ENCODE measurements at places on chromosomes 1 and 21. TPM values are rescaled to one million over a fixed set of nuclear protein-coding genes. Genes with fewer than 3 reads are reported as not detected.
A peak's percentile ranks its signal among the peaks of the same experiment; 100 is the strongest.

GRCh38 chr1:41450747-41451285 lies 33.7 kb downstream of the EDN2 start:
- no peaks in the 10 kb centered on the region for H3K4me1 ChIP-seq
- no peak overlapping the region for H3K27ac ChIP-seq
- no peak overlapping the region for H3K4me3 ChIP-seq
- no peak for DNase-seq
- H3K36me3 ChIP-seq, result no peaks in the 10 kb centered on the region

GRCh38 chr1:67190410-67190809 lies 24.2 kb downstream of the IL23R start:
- H3K27me3 ChIP-seq, result no peaks in the 10 kb centered on the region
- H3K4me1 ChIP-seq, result peaks cover 15% of the 10 kb centered on the region
- DNase-seq, result no peak
- H3K36me3 ChIP-seq, result no peaks in the 10 kb centered on the region

DNA sequence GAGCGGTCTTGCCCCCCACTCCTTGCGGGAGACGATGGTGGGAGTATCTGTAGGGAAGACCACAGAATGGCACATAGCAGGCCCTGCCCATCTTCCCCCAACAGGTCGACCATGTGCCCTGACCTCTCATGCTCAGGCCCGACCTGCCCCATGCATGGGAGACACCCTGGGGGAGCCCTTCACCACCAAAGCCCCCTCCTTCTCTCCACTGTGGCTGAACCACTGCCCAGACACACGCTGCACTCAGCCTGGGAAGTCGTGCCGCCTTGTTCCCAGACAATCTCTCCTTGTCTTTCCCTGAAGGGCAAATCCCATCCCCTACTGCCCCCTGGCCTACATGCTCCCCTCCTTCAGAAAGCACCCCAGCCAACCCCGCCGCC lies 5.5 kb downstream of the PGLYRP3 start:
- no peaks in the 10 kb centered on the region for H3K27me3 ChIP-seq
- no peaks in the 10 kb centered on the region for H3K36me3 ChIP-seq
- H3K4me3 ChIP-seq, result no peak overlapping the region
- H3K4me1 ChIP-seq, result no peaks in the 10 kb centered on the region

- DNase-seq, result no peak
- H3K27me3 ChIP-seq, result no peaks in the 10 kb centered on the region
- peak overlapping the region; percentile 69 for H3K4me3 ChIP-seq
- peak overlapping the region; percentile 89 for H3K27ac ChIP-seq
These were observed 683 bp downstream of the PPOX start for GRCh38 chr1:161166669-161167548.

- H3K36me3 ChIP-seq, result no peaks in the 10 kb centered on the region
- peak overlapping the region; percentile 92 for H3K27ac ChIP-seq
- no peak overlapping the region for H3K4me3 ChIP-seq
- no peaks in the 10 kb centered on the region for H3K27me3 ChIP-seq
- H3K4me1 ChIP-seq, result peaks cover 11% of the 10 kb centered on the region
These were observed 166.8 kb upstream of the HMCN1 start for GRCh38 chr1:185567440-185567839.

GRCh38 chr1:33433509-33434362 lies 2.8 kb upstream of the PHC2 start:
- H3K4me3 ChIP-seq, result no peak overlapping the region
- peaks cover 6% of the 10 kb centered on the region for H3K27me3 ChIP-seq
- H3K4me1 ChIP-seq, result peaks cover 10% of the 10 kb centered on the region
- DNase-seq, result peak; percentile 16

- DNase-seq, result no peak
- H3K4me1 ChIP-seq, result no peaks in the 10 kb centered on the region
- H3K27ac ChIP-seq, result no peak overlapping the region
- no peaks in the 10 kb centered on the region for H3K27me3 ChIP-seq
- no peaks in the 10 kb centered on the region for H3K36me3 ChIP-seq
These were observed 11.5 kb downstream of the BTBD8 start for GRCh38 chr1:92091625-92092024.

DNA sequence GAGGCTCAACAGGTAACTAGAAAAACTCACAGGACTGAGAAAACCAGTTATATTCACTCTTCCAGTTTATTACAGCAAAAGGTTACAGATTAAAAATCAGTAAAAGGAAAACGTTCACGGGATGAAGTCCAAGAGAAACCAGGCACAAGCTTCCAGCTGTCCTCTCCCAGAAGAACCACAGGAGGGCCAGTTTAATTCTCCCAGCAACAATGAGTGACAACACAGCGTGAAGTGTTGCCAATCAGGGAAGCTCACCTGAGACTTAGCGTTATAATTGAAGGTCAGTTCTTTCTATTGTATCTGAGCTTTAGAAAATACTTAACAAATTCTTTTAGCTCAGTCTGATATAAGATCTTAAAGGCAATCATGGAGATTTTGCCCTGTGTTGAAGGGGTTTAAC lies 65.2 kb upstream of the TNR start:
- H3K27ac ChIP-seq, result no peak overlapping the region
- H3K4me3 ChIP-seq, result no peak overlapping the region
- no peaks in the 10 kb centered on the region for H3K27me3 ChIP-seq
- no peaks in the 10 kb centered on the region for H3K36me3 ChIP-seq

GRCh38 chr21:31460980-31461379 lies 116.9 kb upstream of the TIAM1 start:
- no peak overlapping the region for H3K27ac ChIP-seq
- H3K36me3 ChIP-seq, result no peaks in the 10 kb centered on the region
- H3K27me3 ChIP-seq, result no peaks in the 10 kb centered on the region
- H3K4me1 ChIP-seq, result no peaks in the 10 kb centered on the region

GRCh38 chr1:30272277-30273020 lies 450.9 kb downstream of the MATN1 start:
- no peak for DNase-seq
- H3K4me3 ChIP-seq, result no peak overlapping the region
- H3K4me1 ChIP-seq, result no peaks in the 10 kb centered on the region

- H3K4me3 ChIP-seq, result no peak overlapping the region
- peaks cover 2% of the 10 kb centered on the region for H3K27me3 ChIP-seq
- no peak overlapping the region for H3K27ac ChIP-seq
- peaks cover 2% of the 10 kb centered on the region for H3K4me1 ChIP-seq
- no peaks in the 10 kb centered on the region for H3K36me3 ChIP-seq
These were observed 6.5 kb upstream of the S100A7 start for GRCh38 chr1:153466908-153467307.

DNA sequence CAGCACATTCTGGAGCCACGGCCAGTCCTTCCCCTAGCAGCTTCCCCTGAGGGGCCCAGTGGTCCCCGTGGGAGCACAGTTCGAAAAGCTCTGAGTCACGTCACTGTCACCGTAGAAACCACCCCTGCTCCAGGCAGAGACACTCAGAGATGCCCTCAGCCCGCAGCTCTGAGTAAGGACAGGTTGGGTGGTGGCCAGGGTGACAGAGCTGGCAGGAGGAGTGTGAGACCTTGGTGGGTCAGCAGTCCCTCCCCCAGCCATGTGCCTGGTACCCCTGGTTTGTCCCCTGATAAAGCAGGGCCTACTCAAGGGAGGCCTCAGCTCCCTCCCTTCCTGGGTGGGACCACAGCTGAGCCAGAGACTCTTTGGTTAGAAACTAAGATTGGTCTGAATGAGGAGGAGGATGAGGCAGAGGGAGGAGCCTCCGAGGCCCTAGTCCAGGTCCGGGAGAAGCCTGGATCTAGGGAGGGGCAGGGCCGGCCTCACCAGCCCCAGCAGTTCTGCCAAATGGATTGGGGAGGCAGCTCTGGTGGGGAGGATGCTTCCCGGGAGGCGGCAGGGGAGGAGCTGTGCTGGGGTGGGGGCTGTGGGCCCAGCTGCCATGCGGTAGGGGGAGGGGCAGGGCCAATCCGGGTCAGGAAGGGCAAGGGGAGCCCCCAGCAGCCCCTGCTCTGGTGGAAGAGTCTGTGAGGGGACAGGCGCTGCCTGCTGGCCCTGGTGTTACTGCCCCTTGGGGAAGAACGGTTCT lies 55.2 kb downstream of the SLC9A1 start:
- no peaks in the 10 kb centered on the region for H3K27me3 ChIP-seq
- H3K4me1 ChIP-seq, result peaks cover 35% of the 10 kb centered on the region
- peaks cover 13% of the 10 kb centered on the region for H3K36me3 ChIP-seq
- no peak overlapping the region for H3K4me3 ChIP-seq
- DNase-seq, result no peak

- no peaks in the 10 kb centered on the region for H3K36me3 ChIP-seq
- H3K27me3 ChIP-seq, result no peaks in the 10 kb centered on the region
- no peak overlapping the region for H3K4me3 ChIP-seq
- DNase-seq, result peak; percentile 76
- no peaks in the 10 kb centered on the region for H3K4me1 ChIP-seq
These were observed 29.7 kb downstream of the SCCPDH start for GRCh38 chr1:246753670-246754535.

DNA sequence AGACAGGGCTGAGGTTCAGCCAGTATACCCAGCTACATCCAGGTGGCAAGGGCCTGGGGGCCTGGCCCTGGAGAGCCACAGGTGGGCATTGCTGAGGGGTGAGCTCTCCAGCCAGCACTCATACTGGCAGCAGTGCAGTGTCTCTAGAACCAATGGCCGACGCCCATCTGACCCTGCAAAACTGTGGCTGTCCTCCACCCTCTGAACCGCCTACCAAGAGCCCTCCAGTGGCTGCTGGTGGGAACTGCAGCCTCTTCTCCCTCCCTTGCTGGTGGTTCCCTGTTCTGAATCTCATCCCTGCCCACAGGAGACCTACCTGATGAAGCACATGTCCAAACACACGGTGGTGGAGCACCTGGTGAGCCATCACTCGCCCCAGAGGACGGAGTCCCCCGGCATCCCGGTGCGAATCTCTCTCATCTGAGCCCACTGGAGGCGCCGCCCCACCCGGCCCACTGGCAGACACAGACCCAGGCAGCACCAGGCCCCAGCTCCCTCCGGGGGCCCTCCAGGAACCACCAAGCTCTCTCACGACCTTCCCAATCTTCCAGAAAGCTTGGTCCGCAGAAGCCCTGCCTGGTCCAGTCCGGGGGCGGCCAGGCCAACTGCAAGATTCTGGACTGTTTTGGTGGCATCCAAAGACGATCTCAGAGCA lies 22.1 kb downstream of the A3GALT2 start:
- no peaks in the 10 kb centered on the region for H3K27me3 ChIP-seq
- peaks cover 8% of the 10 kb centered on the region for H3K36me3 ChIP-seq
- H3K4me3 ChIP-seq, result no peak overlapping the region
- H3K4me1 ChIP-seq, result peaks cover 18% of the 10 kb centered on the region

DNA sequence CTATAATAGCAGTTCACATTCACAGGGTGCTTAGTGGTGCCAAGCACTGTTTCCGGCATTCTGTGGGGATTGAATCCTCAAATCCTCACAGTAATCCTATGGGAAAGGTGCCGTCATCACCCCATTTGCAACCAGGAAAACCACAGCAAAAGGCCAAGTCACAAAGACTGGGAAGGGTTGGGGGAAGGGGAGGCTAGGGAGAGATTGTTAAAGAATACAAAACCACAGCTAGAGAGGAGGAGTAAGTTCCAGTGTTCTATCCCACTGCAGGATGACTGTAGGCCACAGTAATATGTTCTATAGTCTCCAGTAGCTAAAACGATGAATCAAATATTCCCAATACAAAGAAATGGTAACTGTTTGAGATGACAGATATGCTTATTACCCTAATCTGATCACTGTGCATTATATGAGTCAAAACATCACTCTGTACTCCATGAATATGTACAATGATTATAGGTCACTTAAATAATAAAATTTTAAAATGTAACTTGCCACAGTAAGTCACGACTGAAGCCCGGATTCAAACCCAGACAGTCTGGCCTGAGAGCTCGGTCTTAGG lies 256.8 kb downstream of the TOMM20 start:
- H3K27ac ChIP-seq, result no peak overlapping the region
- H3K4me1 ChIP-seq, result peaks cover 14% of the 10 kb centered on the region
- DNase-seq, result no peak
- no peaks in the 10 kb centered on the region for H3K27me3 ChIP-seq
- no peaks in the 10 kb centered on the region for H3K36me3 ChIP-seq
- H3K4me3 ChIP-seq, result no peak overlapping the region

The RAD54L gene
- 2.3 TPM for total RNA-seq

The TRAF3IP3 gene
- 287 TPM for total RNA-seq

The LMOD1 gene
- not detected for total RNA-seq

The PRELP gene
- not detected for total RNA-seq

The IFI44 gene
- total RNA-seq, result 35.5 TPM

The TSPEAR gene
- total RNA-seq, result not detected

Data from natural killer cell (primary cell).